ENCODE measurements at places on chromosomes 2 and 18. TPM values are rescaled to one million over a fixed set of nuclear protein-coding genes. Genes with fewer than 3 reads are reported as not detected.

The DES gene
- total RNA-seq: 4.2 TPM

GRCh38 chr2:191976436-191976835 is 129.5 kb upstream of the CAVIN2 start:
- DNase-seq: no peak
- no peaks in the 10 kb centered on the region for H3K36me3 ChIP-seq
- H3K27me3 ChIP-seq: no peaks in the 10 kb centered on the region
- no peak overlapping the region for H3K4me3 ChIP-seq

The RGPD5 gene
- 39.1 TPM for total RNA-seq

DNA sequence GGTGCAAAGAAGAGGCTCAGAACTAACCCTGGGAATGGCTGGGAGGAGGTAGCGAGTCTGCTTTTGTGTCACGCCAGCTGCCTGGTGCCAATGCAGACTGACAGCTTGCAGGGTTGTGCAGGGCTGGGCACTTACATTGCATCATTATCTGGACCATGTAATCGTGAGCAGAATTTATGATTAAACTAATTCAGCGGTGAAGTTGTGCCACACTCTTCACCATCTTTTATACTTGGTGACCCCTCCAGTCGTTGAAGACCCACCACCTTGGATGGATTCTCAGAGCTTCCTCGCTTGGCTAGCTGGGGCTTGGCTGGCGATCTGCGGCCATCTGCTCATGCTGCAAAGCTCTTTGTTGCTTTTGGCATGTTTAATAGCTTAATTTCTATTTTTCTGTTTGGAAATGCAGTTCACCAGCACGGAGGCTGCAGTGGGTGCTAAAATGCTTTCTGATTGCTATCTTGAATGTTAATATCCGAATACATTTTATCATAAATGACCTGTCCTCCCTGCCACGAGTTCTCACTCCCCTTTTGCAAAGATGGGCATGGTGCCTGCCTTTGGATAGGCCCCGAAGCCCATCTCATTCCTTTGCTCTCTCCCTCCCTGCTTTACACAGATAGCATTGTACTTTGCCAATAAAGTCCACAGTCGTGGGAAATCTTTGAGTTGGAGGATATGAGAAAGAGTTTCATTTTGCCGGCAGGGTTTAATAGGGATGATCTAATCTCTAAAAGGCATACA is 188.2 kb downstream of the PRKCE start:
- no peak overlapping the region for H3K27ac ChIP-seq
- H3K4me3 ChIP-seq: no peak overlapping the region
- no peaks in the 10 kb centered on the region for H3K27me3 ChIP-seq
- H3K36me3 ChIP-seq: no peaks in the 10 kb centered on the region

The ASPRV1 gene
- 1.1 TPM for total RNA-seq

The LAMA1 gene
- 0.05 TPM for total RNA-seq

The OTOS gene
- not detected for total RNA-seq

The HOXD4 gene
- 0.61 TPM for total RNA-seq

DNA sequence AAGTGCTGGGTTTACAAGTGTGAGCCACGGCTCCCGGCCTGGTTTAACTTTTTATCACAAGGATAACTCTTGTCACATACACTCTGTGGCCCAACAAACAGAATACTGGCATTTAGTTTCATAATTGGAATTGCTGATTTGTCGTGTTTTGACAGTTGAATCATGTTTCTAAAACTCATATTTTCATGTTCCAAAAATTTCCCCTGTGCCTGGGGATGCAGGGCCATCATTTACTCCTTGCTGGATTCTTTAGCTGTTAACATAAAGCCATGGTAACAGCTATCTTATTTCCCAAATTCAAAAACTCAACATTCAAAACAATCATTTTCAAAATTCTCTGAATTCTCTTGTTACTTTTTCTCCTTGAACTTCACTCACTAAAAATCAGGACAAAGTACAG is 16.5 kb upstream of the ATG16L1 start:
- no peak for DNase-seq
- H3K27me3 ChIP-seq: no peaks in the 10 kb centered on the region
- H3K36me3 ChIP-seq: no peaks in the 10 kb centered on the region
- no peak overlapping the region for H3K27ac ChIP-seq

GRCh38 chr2:38187541-38188011 is 111.6 kb upstream of the CYP1B1 start:
- no peak for DNase-seq
- no peaks in the 10 kb centered on the region for H3K4me1 ChIP-seq

GRCh38 chr2:13585732-13586131 is 869.0 kb downstream of the TRIB2 start:
- H3K4me1 ChIP-seq: no peaks in the 10 kb centered on the region
- no peak overlapping the region for H3K27ac ChIP-seq
- no peaks in the 10 kb centered on the region for H3K27me3 ChIP-seq
- no peaks in the 10 kb centered on the region for H3K36me3 ChIP-seq

DNA sequence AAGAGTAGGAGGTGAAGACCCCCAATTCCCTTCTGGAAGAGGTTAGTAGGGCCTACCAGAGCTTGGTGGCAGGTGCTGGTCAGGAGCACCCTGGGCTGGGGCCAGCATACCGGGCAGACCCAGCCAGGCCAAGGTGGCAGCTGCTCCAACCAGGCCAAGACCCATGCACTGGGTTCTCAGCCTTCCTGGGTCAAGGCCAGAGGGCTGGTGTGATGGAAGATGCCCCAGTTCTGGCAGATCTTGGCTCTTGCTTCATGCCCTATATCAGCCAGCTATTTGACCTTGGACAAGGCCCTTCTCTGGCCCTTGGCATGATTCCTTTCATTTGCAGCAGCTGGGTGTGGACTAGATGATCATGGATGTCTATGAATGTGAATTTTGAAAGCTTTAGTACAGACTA is 57.7 kb downstream of the PRKCE start:
- H3K4me1 ChIP-seq: peaks cover 4% of the 10 kb centered on the region
- H3K36me3 ChIP-seq: no peaks in the 10 kb centered on the region
- no peak overlapping the region for H3K27ac ChIP-seq
- no peaks in the 10 kb centered on the region for H3K27me3 ChIP-seq

The CMPK2 gene
- 1.5 TPM for total RNA-seq

DNA sequence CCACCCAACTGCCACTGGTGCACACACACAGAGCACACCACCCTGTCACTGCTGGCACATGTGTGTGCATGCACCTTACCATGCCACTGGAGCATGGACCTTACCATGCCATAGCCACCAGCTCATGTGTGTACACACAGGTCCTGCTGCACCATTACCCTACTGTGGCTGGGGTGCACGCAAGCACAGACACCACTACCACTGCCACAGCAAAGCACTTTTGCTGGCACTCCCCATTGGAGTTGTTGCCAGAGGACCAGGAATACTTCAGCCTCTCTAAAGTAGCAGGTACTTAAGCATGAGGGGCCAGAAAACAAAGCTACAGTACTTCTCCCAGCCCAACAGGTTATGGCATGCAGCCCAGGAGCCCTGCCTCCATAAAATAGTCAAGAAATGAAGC is 404.8 kb downstream of the MBD2 start:
- no peak for DNase-seq
- H3K4me1 ChIP-seq: no peaks in the 10 kb centered on the region
- H3K4me3 ChIP-seq: no peak overlapping the region
- H3K36me3 ChIP-seq: no peaks in the 10 kb centered on the region

DNA sequence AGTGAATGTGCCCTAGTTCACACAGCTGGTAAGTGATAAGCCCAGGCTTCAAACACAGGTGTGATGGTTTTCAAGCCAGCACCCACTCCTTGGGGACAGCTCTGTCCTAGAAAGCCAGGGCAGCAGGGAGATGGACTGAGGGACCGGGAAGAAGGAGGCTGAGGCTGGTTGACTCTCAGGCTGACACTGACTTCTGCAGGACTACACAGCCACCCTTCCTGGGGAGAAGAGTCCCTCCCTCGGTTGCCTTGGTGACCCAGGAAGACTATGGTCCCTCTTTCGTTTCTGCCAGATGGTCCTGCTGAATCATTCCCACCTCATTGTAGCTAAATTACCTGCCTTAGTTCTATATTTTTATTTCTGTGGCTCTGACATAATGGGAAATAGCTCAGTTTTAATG is 11.3 kb upstream of the FSHR start:
- H3K4me3 ChIP-seq: no peak overlapping the region
- H3K4me1 ChIP-seq: no peaks in the 10 kb centered on the region
- DNase-seq: no peak

DNA sequence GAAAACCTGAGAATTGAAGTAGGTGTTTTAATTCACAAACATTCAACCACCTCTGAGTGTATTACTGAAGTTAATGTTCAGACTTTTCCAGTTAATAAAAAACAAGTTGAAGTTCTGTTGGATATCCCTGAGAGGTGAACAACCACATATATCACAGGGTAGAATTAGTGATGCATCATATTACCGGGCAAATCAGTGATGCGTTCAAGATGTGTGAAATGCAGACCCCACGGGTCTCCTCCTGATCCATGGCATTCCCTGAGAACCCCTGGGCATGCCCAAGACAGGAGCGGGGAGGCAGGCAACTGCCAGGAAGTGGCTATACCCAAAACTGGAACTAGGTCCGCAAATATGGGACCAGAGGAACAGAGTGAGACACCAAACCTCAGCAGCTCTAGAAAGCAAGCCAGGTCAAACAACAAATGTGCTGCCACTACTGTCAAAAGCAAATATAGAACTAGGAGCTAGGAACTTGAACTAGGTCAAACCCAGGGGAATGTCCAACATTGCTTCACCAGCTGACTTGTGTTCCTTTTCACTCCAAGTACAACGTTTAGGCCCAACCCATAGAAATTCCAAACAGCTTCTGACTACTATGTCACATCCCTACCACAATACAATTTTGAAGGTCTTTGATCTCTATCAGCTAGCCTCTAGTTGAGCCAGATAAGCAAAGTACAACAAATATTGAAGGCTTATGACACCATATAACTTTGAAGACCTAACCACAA is 20.2 kb downstream of the PSTPIP2 start:
- no peak for DNase-seq
- H3K4me3 ChIP-seq: no peak overlapping the region
- H3K36me3 ChIP-seq: no peaks in the 10 kb centered on the region
- no peak overlapping the region for H3K27ac ChIP-seq
- H3K27me3 ChIP-seq: no peaks in the 10 kb centered on the region

The EML6 gene
- 6.6 TPM for total RNA-seq

- no peaks in the 10 kb centered on the region for H3K36me3 ChIP-seq
- H3K4me3 ChIP-seq: peak within 1 kb of the TSS; percentile 71
- H3K27me3 ChIP-seq: no peaks in the 10 kb centered on the region
- DNase-seq: no peak
These were observed at the start of gene MBP for GRCh38 chr18:77132369-77133050. Gene MBP (minus strand): TSS chr18:77132783. CDS start chr18:77105261, 27,522 bp downstream.

The FRZB gene
- total RNA-seq: 0.49 TPM

DNA sequence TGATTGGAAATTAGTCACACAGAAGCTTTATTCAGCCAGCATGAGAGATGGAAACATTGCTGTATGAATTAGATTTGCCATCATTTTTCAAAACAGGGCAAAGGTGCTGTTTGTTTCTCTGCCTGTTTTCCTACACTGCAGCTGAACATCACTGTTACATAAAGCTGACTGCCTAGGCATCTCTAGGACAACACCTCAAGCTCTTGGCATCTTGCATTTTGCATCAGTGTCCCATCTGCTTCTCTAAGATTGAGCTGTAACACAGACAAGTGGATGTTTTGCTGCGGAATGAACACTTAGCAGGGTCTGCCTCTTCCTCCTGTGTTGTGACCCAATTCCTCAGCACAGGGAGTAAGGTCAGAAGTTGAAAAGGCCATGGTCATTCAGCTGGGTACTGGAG is 4.9 kb downstream of the CCT7 start:
- no peaks in the 10 kb centered on the region for H3K27me3 ChIP-seq
- H3K4me3 ChIP-seq: no peak overlapping the region
- H3K4me1 ChIP-seq: peaks cover 6% of the 10 kb centered on the region
- DNase-seq: no peak
- H3K36me3 ChIP-seq: peaks cover 52% of the 10 kb centered on the region
- no peak overlapping the region for H3K27ac ChIP-seq

The SERPINB12 gene
- not detected for total RNA-seq

DNA sequence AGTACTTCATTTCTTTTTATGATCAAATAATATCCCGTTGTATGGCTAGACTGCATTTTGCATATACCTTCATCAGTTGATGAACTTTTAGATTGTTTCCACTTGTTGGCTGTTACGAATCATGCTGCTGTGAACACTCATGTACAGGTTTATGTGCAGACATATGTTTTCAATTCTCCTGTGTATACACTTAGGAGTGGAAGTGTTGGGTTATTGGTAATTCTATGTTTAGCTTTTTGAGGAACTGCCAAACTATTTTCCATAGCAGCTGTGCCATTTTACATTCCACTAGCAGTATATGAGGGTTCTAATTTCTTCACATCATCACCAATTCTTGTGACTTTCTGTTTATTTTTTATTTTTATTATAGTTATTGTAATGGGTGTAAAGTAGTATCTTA is 32.1 kb upstream of the LCLAT1 start:
- H3K4me1 ChIP-seq: peaks cover 10% of the 10 kb centered on the region
- no peak for DNase-seq
- H3K27ac ChIP-seq: no peak overlapping the region
- H3K4me3 ChIP-seq: no peak overlapping the region
- H3K27me3 ChIP-seq: no peaks in the 10 kb centered on the region

The SRD5A2 gene
- total RNA-seq: not detected

The C1GALT1C1L gene
- 0.20 TPM for total RNA-seq

DNA sequence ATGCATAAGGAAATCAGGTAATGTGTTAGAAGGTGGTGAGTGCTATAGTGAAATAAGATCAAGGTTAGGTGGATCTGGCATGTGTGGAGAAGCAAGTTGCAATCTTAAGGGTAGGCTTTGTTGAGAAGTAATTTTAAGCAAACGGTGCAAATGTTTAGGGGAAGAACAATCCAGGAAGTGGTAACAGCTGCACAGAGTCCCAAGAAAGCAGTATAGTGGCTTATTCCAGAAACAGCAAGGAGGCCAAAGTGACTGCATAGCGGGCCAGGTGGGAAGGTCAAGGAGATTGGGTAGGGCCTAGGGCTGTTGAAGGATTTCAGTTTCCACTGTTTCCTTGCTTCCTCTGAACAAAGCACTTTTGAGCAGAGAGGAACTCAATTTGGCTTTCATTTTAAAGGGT is 30.0 kb upstream of the RAB1A start:
- no peaks in the 10 kb centered on the region for H3K27me3 ChIP-seq
- peaks cover 4% of the 10 kb centered on the region for H3K4me1 ChIP-seq
- no peak for DNase-seq
- H3K27ac ChIP-seq: no peak overlapping the region

- H3K27ac ChIP-seq: no peak overlapping the region
- no peaks in the 10 kb centered on the region for H3K4me1 ChIP-seq
- H3K27me3 ChIP-seq: no peaks in the 10 kb centered on the region
These were observed 67.5 kb downstream of the PDE1A start for GRCh38 chr2:182359027-182359989.
